Islet precursor cell (in vitro differentiated cells): ENCODE measurements at places on chromosomes 6 and 20.

- peak; percentile 90 for DNase-seq
Observed at GRCh38 chr6:130366107-130367005, 539 bp downstream of the TMEM200A start.

DNA sequence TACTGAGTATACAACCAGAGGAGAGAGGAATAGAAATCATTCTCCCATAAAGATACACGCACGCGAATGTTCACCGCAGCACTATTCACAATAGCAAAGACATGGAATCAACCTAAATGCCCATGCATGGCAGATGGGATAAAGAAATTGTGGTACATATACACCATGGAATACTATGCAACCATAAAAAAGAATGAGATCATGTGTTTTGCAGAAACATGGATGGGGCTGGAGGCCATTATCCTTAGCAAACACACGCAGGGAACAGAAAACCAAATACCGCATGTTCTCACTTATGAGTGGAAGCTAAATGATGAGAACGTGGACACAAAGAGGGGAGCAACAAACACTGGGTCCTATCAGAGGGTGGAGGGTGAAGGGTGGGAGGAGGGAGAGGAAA, 3.4 kb downstream of the SERPINB6 start:
- DNase-seq: no peak

GRCh38 chr6:148808786-148809304, 62.0 kb downstream of the UST start:
- DNase-seq: no peak

GRCh38 chr20:4637081-4637797, 84.5 kb upstream of the PRND start:
- DNase-seq: no peak

DNA sequence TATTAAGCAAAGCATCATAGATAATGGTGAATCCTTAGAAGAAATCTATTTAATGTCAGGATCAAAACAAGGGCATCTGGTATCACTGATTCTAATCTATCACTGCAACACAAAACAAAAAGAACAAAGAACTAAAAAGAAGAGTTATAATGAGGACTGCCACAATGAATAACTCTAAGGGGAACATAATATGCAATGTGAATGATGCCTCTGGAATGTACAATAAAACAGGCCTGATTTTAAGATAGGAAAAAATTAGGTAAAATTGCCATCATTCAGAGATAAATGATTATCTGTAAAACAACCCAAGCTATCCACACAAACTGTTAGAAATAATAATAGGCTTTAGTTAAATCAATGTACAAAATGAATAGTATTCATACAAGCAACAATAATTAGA, 936.7 kb upstream of the CITED2 start:
- no peak for DNase-seq

DNA sequence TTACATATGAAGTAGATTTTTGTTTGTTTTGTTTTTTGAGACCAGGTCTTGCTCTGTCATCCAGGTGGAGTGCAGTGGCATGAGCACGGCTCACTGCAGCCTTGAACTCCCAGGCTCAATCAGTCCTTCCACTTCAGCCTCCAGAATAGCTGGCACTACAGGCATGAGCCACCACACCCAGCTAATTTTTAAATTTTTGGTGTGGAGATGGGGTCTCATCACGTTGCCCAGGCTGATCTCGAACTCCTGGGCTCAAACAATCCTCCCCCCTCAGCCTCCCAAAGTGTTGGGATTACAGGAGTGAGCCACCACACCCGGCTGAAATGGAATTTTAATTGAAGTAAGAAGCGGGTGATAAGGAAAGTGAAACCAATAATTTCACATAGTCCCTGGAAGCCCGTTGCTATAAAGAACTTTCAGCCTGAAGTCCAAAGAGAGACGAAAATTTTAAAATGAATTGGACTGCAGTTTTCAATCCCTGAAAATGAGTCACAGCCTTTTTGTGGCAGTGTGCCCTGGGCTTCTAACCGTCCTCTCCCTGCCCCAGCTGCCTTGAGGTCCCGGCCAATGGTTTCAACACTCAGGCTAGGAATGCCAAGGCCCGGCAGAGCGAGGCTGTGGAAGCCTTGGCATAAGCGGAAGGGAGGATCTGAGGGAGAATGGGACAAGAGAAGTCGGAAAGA, 757 bp downstream of the RAET1E start:
- DNase-seq: no peak

DNA sequence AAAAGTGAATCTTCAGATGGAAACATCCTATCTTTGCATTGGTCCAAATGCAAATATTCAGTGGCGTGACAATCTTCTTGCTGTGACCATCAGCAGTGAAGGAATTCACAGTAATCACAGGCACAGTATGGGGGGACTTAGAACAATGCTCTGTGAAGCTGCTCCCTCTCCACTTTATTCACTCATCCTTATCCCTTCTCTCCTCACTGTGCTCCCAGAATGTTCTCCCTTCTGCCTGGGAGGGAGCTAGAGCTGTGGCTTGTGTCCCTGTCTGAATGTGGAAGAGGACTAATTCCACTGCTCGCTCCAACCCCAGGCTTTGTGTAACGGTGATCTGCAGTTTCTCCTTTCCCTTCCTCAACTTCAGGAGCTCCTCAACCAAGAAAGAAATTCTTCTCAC, 243.7 kb downstream of the ALDH8A1 start:
- DNase-seq: no peak

DNA sequence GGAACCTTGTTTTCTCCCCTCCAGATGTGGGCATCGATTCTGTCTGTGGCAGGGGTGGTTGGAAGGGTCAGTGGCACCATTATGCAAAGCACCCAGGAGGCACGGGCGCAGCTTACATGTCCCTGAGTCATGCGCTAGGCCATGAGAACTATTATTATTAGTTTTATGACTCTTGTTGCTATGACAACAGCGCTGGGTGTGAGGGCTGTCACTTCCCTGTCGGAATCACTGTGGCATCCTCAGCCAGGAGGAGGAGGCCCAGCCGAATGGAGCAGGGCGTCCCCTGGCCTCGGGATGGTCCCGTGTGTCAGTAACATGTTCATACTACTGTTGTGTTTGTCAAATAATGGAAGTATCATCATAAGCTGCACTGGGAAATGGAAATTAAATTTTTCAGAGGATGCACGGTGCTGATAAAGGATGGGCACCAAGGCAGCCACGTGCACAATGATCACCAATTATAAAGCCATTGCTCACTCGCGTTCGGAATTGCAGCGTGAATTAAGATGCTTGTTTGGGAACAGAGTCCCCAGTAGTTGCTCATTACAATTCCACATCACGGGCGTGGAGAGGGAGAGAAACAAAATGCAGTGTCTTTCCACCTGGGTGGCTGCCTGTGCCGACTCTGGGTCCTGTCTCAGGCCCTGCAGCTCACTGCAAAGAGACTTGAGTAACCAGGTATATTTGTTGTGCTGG, 247.9 kb downstream of the CDH4 start:
- no peak for DNase-seq
